ENCODE measurements at places on chromosomes 1 and 21.

- no peak for DNase-seq
These were observed 867 bp downstream of the PTPRC start for GRCh38 chr1:198639671-198640143.

- peak; percentile 67 for DNase-seq
These were observed 13.5 kb downstream of the TNFRSF1B start for GRCh38 chr1:12180315-12180714.

- DNase-seq = no peak
These were observed 88.0 kb downstream of the NTNG1 start for GRCh38 chr1:107228704-107229371.

- no peak for DNase-seq
These were observed 159.5 kb downstream of the SLC45A1 start for GRCh38 chr1:8477166-8477982.
